ENCODE measurements at places on chromosomes 13 and 19. TPM values are rescaled to one million over a fixed set of nuclear protein-coding genes. Genes with fewer than 3 reads are reported as not detected.

- H3K4me3 ChIP-seq: no peak overlapping the region
- H3K27me3 ChIP-seq: no peaks in the 10 kb centered on the region
- no peak for DNase-seq
- no peaks in the 10 kb centered on the region for H3K36me3 ChIP-seq
Measured at GRCh38 chr19:4288091-4288777, 9.2 kb downstream of the SHD start.

GRCh38 chr19:2150794-2151338 lies 500 bp downstream of the AP3D1 start:
- peak overlapping the region; percentile 90 for H3K4me3 ChIP-seq
- no peak for DNase-seq
- peak overlapping the region; percentile 89 for H3K27ac ChIP-seq
- peaks cover 43% of the 10 kb centered on the region for H3K4me1 ChIP-seq

The NLRP7 gene
- total RNA-seq: not detected

The MAP4K1 gene
- total RNA-seq: 1.4 TPM

- H3K4me3 ChIP-seq: no peak overlapping the region
- DNase-seq: no peak
- H3K27me3 ChIP-seq: peaks cover 11% of the 10 kb centered on the region
- peaks cover 19% of the 10 kb centered on the region for H3K4me1 ChIP-seq
- no peaks in the 10 kb centered on the region for H3K36me3 ChIP-seq
- no peak overlapping the region for H3K27ac ChIP-seq
Measured at GRCh38 chr19:844546-844971, 3.8 kb downstream of the PRTN3 start.

DNA sequence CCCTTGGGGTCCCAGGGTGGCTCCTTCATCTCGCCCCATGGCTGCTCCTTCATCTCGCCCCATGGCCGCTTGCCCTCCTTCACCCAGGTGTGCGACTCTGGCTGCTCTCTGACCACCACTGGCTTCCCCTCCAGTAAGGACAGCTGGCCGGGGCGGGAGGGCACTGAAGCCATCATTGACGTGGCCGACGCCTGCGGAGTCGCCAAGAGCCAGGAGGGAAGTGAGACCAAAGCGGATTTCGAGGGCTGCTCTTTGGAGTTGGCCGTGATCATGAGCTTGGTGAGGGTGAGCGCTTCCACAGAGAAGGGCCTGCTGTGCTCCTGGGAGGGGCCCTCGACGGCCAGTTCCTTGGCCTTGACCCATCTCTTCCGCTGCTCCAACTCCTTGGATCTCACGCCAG lies 4.0 kb upstream of the COX6B2 start:
- H3K36me3 ChIP-seq: no peaks in the 10 kb centered on the region
- DNase-seq: no peak
- H3K27me3 ChIP-seq: peaks cover 38% of the 10 kb centered on the region
- no peak overlapping the region for H3K4me3 ChIP-seq
- peaks cover 3% of the 10 kb centered on the region for H3K4me1 ChIP-seq
- H3K27ac ChIP-seq: no peak overlapping the region

The NMRK2 gene
- total RNA-seq: 550 TPM

The HCST gene
- total RNA-seq: 15.6 TPM

- peaks cover 29% of the 10 kb centered on the region for H3K27me3 ChIP-seq
- no peak for DNase-seq
- H3K36me3 ChIP-seq: no peaks in the 10 kb centered on the region
- no peak overlapping the region for H3K27ac ChIP-seq
Measured at GRCh38 chr19:33306191-33306590, 3.9 kb upstream of the CEBPA start.

The IZUMO2 gene
- total RNA-seq: not detected

- H3K4me3 ChIP-seq: no peak overlapping the region
- peaks cover 20% of the 10 kb centered on the region for H3K36me3 ChIP-seq
- no peaks in the 10 kb centered on the region for H3K27me3 ChIP-seq
- no peak for DNase-seq
- H3K27ac ChIP-seq: peak overlapping the region; percentile 52
Measured at GRCh38 chr13:24307211-24308067, 1.9 kb upstream of the C1QTNF9 start.

The ZNF112 gene
- 3.8 TPM for total RNA-seq

The VAV1 gene
- total RNA-seq: 1.9 TPM

DNA sequence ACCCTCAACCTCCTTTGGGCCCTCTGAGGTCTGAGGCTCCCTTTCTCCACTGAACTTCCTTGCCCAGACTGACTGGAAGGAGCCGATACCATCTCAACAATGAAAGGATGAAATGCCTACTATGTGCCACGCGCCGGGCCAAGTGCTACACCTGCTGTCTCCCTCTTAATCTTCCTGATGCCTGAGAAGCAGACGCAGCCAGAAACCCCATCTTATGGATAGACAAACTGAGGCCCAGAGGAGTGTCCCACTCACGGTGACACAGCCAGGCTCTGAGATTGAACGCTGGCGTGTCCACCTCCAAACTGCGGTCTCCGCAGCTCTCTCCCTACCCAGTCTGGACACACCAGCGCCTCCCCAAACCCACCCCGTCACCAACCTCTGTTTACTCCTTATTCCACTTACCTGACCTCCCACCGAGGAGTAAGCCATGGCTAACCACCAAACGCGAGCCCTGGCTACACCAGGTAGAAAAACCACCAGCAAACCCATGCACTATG lies 20.9 kb downstream of the MLLT1 start:
- H3K27ac ChIP-seq: no peak overlapping the region
- H3K36me3 ChIP-seq: peaks cover 30% of the 10 kb centered on the region
- H3K4me1 ChIP-seq: no peaks in the 10 kb centered on the region
- DNase-seq: no peak

DNA sequence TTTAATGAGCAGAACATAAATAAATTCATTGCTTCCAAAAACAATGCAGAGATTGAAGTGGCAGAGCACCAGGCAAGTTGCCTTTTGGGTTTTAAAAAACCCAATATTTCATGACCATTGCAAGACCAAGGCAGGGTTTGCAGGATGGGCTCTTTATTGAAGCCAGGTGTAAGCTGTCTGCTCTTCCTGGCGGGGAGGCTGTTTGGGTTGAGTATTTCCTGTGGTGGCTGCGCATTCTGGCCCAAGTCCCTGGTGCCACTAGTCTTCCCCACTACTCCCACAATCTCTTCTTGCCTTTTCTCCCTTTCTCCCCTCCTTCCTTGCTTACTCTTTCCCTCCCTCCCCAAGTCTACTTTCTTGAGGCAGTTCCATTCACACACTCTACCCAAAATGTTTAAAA lies 116.4 kb downstream of the AKAP11 start:
- no peaks in the 10 kb centered on the region for H3K27me3 ChIP-seq
- no peak overlapping the region for H3K4me3 ChIP-seq
- H3K36me3 ChIP-seq: no peaks in the 10 kb centered on the region
- DNase-seq: no peak
- no peak overlapping the region for H3K27ac ChIP-seq

GRCh38 chr19:35306473-35307246 lies 14.7 kb downstream of the MAG start:
- DNase-seq: no peak
- H3K4me1 ChIP-seq: no peaks in the 10 kb centered on the region
- no peak overlapping the region for H3K4me3 ChIP-seq
- H3K36me3 ChIP-seq: no peaks in the 10 kb centered on the region
- H3K27ac ChIP-seq: no peak overlapping the region

The ZNF611 gene
- total RNA-seq: 9.7 TPM

DNA sequence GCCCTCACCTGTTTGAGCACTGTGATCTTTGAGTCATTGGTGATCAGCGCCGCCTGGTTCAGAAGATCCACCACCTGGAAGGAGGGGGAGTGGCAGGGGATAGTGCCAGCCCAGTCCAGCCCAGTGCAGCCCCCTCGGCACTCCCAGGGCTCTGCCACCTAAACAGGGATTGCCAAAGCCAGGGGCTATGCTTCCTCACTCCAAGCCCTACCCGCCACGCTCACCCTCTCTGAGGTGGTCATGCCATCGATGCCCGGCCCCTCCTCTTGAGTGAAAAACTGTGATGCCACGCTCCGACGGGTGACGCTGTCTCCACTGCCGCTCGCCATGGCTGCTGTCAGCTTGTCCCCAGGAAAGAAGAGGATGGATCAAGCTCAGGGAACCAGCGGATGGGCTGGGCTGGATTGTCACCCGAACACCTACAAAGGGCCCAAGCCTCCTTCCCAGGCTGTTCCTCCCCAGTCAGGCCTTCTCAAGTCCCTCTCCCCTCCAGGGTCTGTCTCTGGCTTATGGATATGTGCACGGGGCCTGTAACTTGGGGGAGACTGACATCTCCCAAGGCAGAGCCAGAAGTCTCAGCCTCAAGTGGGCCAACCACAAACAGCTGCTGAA lies 8.7 kb downstream of the SYMPK start:
- no peak overlapping the region for H3K4me3 ChIP-seq
- DNase-seq: no peak
- H3K36me3 ChIP-seq: peaks cover 80% of the 10 kb centered on the region
- no peak overlapping the region for H3K27ac ChIP-seq
- no peaks in the 10 kb centered on the region for H3K4me1 ChIP-seq
- no peaks in the 10 kb centered on the region for H3K27me3 ChIP-seq

The RFPL4A gene
- not detected for total RNA-seq

DNA sequence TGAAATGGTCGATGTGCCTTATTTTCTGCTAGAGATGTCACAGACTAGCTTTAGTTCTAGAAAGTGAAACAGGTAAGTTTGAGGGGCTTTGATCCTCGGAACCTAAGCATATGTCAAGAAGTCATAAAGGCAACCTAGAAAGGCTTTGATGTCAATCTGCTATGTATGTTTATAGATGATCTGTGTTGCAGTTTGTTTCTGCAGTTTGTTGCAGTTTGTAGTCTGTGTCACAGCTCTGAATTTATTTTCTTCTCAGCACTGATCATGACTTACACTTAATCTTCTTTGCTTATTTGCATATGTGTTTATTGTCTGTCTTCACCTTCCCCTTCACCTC lies 5.9 kb downstream of the LSM14A start:
- peak overlapping the region; percentile 14 for H3K4me3 ChIP-seq
- no peak for DNase-seq
- H3K27me3 ChIP-seq: no peaks in the 10 kb centered on the region
- H3K27ac ChIP-seq: no peak overlapping the region
- no peaks in the 10 kb centered on the region for H3K36me3 ChIP-seq

GRCh38 chr13:85204668-85205344 lies 594.4 kb downstream of the SLITRK6 start:
- no peak for DNase-seq
- H3K4me1 ChIP-seq: no peaks in the 10 kb centered on the region
- H3K4me3 ChIP-seq: no peak overlapping the region
- H3K27ac ChIP-seq: no peak overlapping the region

DNA sequence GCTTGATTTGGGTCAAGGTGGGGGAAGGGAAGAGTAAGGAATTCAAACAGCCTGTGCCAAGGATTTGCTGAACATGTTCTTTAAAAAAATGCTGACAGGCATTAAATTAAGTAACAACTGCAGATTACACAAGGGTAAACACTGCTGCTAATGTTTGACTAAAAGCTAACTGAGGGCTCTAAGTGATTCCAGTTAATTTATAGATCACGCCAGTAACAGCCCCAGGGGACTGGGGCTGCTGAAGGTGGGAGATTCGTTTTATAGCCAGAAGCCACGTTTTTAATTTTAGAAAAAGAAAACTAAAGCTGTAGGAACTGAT lies 321.7 kb downstream of the DLEU7 start:
- H3K4me1 ChIP-seq: no peaks in the 10 kb centered on the region
- no peaks in the 10 kb centered on the region for H3K36me3 ChIP-seq
- H3K27me3 ChIP-seq: no peaks in the 10 kb centered on the region
- DNase-seq: no peak
- H3K27ac ChIP-seq: no peak overlapping the region

- H3K27me3 ChIP-seq: no peaks in the 10 kb centered on the region
- H3K27ac ChIP-seq: no peak overlapping the region
- H3K4me3 ChIP-seq: peak overlapping the region; percentile 36
Measured at GRCh38 chr13:21326155-21327031, 132.7 kb downstream of the ZDHHC20 start.

DNA sequence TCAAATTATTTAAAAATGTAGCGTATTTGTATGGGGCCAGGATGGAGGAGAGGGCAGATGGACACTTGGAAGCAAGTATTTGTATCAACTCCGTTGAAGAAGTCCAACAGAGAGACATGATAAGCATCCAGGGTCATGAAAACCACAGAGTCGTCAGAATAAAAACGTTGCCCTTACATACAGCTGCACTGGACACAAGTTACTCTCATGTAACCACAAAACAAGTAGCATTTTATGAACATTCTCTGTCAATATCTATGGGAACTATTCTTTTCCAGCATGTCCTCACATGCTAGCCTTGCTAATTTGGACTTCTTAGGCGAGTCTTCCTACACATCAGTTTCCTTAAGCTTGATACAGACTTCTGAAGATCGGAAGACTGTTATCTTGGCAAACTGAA lies 35.0 kb downstream of the EFNB2 start:
- peaks cover 36% of the 10 kb centered on the region for H3K4me1 ChIP-seq
- H3K27me3 ChIP-seq: no peaks in the 10 kb centered on the region
- no peak overlapping the region for H3K4me3 ChIP-seq
- DNase-seq: no peak
- H3K36me3 ChIP-seq: peaks cover 5% of the 10 kb centered on the region

DNA sequence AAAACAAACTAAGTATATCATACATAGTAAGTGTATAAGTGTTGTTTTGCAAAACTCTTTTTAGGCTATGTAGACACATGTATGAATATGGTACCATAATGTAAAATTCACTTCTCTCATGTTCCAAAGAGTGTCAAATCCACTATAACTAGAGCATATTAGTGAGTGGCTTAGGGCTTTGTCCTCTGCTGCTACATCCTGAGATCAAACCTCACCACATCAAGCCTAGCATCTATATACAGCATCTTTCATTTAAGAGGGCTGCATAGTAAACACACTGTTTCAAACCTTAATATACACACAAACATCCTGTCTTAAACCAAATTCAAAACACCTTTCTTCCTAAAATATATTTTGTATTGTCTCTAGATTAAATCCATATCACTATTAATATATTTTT lies 38.7 kb downstream of the ELF1 start:
- H3K27ac ChIP-seq: no peak overlapping the region
- peaks cover 8% of the 10 kb centered on the region for H3K36me3 ChIP-seq
- no peak overlapping the region for H3K4me3 ChIP-seq
- no peaks in the 10 kb centered on the region for H3K27me3 ChIP-seq
- peaks cover 28% of the 10 kb centered on the region for H3K4me1 ChIP-seq
- DNase-seq: no peak

The SYT5 gene
- not detected for total RNA-seq

GRCh38 chr13:112105892-112106291 lies 38.9 kb downstream of the SOX1 start:
- H3K27me3 ChIP-seq: peaks cover 100% of the 10 kb centered on the region
- H3K36me3 ChIP-seq: no peaks in the 10 kb centered on the region
- H3K27ac ChIP-seq: no peak overlapping the region
- no peak overlapping the region for H3K4me3 ChIP-seq
- DNase-seq: no peak
- peaks cover 3% of the 10 kb centered on the region for H3K4me1 ChIP-seq

The ZNF793 gene
- total RNA-seq: 6.5 TPM

The CBARP gene
- total RNA-seq: 2.0 TPM

DNA sequence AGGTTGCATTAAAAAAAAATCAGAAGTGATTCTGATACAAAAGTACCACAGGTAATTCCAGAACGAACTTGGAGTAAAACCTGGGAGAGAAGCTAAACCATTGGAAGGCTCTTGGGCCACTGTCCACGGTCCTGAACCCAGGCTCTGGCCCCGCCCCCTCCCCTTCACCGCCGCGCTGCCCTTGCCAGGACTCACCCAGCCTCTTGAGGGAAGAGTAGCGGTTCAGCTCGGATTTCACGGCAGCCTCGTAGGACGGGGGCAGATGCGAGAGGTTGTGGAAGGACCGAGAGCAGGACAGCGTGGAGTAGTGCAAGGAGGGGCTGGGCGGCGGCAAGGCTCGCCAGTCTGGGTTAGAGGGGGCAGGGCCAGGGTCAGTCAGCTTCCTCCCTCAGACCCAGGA lies 5.7 kb downstream of the SHISA7 start:
- no peak overlapping the region for H3K4me3 ChIP-seq
- peaks cover 76% of the 10 kb centered on the region for H3K27me3 ChIP-seq
- H3K36me3 ChIP-seq: no peaks in the 10 kb centered on the region
- peak; percentile 51 for DNase-seq
- no peak overlapping the region for H3K27ac ChIP-seq
- peaks cover 20% of the 10 kb centered on the region for H3K4me1 ChIP-seq
